ENCODE measurements at places on chromosomes 1 and 21. TPM values are rescaled to one million over a fixed set of nuclear protein-coding genes. Genes with fewer than 3 reads are reported as not detected.

DNA sequence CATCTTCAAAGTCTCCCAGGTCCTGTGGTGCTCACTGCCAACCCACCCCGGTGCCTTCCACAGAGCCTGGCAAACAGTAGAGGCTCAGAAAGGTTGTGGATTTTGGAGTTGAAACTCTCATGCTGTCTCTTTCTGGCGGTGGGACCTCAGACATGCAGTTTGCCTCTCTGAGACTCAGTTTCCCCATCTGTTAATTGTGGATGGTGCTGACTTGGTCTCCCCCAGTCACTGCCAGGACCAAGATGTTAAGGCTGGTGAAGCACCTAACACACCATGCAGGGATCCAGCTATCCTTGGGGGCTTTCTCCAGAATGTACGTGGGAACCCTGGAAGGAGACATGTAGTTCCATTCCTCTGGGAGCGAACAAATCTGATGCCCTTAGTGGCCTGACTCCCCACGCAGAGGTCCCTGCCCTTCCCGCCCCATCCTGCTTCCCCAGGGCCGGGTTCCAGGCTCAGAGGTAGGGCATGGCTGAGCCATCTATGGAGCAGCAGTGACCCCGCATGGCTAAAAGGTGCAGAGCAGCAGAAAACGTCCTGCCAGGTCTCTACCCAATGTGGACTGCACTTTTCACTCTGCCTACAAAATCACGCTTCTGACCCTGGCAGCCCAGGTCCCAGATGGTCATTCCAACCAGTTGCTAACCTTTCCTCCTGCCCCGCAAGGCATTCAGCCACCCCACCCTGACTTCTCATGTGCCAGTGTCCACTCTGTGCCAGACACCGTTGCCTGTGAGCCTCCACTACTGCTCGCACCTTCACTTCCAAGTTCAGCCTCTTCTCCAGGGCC is 9.2 kb upstream of the TTC22 start:
- H3K4me1 ChIP-seq: peaks cover 18% of the 10 kb centered on the region
- H3K36me3 ChIP-seq: no peaks in the 10 kb centered on the region
- no peak overlapping the region for H3K4me3 ChIP-seq
- peak; percentile 80 for DNase-seq
- no peak overlapping the region for H3K27ac ChIP-seq

GRCh38 chr1:245871191-245871590 is 635.9 kb downstream of the SMYD3 start:
- H3K27ac ChIP-seq: no peak overlapping the region
- no peaks in the 10 kb centered on the region for H3K4me1 ChIP-seq
- DNase-seq: no peak
- H3K27me3 ChIP-seq: no peaks in the 10 kb centered on the region
- no peak overlapping the region for H3K4me3 ChIP-seq

DNA sequence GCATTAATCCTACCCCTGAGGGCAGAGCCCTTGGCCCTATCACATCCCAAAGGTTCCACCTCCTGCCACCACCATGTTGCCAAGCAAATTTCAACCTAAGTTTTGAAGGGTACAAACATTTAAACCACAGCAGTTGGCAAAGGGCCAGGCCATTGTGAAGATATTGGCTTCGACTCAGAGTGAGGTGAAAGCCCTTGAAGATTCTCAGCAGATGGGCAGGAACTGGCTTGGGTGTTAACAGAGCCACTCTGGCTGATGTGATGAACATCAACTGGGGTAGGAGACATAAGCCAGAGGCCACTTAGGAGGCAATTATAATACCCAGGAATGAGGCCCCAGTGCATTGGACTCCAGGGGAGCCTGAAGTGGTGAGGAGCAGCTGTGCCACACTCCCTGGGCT is 207.7 kb upstream of the KAZN start:
- no peak overlapping the region for H3K27ac ChIP-seq
- H3K36me3 ChIP-seq: no peaks in the 10 kb centered on the region
- DNase-seq: no peak
- no peak overlapping the region for H3K4me3 ChIP-seq
- no peaks in the 10 kb centered on the region for H3K4me1 ChIP-seq
- no peaks in the 10 kb centered on the region for H3K27me3 ChIP-seq

DNA sequence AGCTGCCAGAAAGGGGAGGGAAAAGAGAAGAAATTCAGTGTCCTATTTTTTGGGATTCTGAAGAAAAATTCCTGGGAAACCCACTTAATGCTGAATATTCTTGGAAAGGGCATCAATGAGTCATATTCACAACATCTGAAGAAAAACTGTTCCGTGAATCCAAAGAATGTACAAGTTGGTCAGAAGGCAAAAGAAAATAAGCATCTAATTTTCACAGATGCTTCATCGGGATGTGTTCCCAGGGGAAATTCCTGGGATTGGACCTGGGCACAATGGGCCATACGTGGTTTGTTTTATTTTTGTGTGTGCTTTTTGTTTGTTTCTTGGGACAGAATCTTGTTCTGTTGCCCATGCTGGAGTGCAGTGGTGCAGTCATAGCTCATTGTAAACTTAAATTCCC is 112.2 kb downstream of the MAP3K21 start:
- H3K27me3 ChIP-seq: no peaks in the 10 kb centered on the region
- no peak overlapping the region for H3K27ac ChIP-seq
- no peak overlapping the region for H3K4me3 ChIP-seq
- no peaks in the 10 kb centered on the region for H3K36me3 ChIP-seq
- DNase-seq: no peak
- H3K4me1 ChIP-seq: peaks cover 30% of the 10 kb centered on the region

DNA sequence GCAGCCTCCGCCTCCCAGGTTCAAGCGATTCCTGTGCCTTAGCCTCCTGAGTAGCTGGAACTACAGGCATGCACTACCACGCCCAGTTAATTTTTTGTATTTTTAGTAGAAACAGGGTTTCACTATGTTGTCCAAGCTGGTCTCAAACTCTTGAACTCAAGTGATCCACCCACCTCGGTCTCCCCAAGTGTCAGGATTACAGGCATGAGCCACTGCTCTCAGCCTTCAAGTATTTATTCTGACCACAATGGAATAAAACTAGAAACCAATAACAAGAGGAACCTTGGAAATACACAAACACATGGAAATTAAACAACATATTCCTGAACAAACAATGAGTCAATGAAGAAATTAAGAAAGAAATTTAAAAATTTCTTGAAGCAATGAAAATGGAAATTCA is 32.7 kb upstream of the DR1 start:
- H3K4me1 ChIP-seq: no peaks in the 10 kb centered on the region
- H3K36me3 ChIP-seq: no peaks in the 10 kb centered on the region
- no peak overlapping the region for H3K4me3 ChIP-seq
- no peak overlapping the region for H3K27ac ChIP-seq
- DNase-seq: no peak

FCRLB gene
- total RNA-seq: 12.7 TPM
